ENCODE measurements at places on chromosomes 11 and 22.

GRCh38 chr11:36376009-36376887 lies 80.2 kb downstream of the PRR5L start:
- no peak for DNase-seq

- no peak for DNase-seq
Measured at GRCh38 chr11:63080682-63081081, 63.3 kb downstream of the SLC22A24 start.

DNA sequence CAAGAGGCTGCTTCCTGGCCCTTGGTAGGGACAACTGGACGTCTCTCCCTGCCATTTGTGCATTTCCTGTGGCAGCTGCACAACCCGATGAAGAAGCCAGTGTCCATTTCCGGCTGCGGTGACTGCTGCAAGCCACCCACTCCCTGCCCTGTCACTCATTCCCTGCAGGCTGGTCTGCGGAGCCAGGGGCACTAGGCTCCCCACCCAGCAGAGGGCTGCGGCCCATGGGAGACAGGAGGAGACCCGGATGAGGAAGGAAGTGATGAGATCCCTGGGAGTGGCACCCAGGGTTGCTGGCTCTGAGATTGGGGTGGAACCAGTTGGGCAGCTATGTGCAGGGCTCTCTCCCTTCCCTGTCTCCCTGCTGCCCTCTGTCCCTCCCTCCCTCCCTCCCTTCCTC lies 10.0 kb upstream of the MYRF start:
- no peak for DNase-seq

GRCh38 chr11:69475141-69475865 lies 6.2 kb upstream of the LINC01488 start:
- DNase-seq, result no peak

GRCh38 chr11:30091246-30091645 lies 74.4 kb upstream of the KCNA4 start:
- DNase-seq, result no peak

DNA sequence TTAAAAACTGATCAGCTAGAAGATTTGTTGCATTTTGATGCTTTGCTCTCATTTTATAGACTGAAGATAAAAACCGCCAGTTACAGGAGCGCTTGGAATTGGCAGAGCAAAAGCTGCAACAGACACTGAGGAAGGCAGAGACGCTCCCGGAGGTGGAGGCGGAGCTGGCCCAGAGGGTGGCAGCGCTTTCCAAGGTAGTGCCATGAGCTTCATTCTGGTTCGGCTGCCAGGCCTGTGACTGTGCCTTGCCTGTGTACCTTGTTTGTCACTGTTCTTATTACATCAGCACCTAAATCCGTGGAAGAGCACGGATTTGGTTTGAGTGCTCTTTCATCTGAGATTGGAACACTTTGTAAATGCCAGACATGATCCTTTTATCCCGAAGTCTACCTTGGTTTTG lies 61.4 kb downstream of the PPFIA1 start:
- no peak for DNase-seq

DNA sequence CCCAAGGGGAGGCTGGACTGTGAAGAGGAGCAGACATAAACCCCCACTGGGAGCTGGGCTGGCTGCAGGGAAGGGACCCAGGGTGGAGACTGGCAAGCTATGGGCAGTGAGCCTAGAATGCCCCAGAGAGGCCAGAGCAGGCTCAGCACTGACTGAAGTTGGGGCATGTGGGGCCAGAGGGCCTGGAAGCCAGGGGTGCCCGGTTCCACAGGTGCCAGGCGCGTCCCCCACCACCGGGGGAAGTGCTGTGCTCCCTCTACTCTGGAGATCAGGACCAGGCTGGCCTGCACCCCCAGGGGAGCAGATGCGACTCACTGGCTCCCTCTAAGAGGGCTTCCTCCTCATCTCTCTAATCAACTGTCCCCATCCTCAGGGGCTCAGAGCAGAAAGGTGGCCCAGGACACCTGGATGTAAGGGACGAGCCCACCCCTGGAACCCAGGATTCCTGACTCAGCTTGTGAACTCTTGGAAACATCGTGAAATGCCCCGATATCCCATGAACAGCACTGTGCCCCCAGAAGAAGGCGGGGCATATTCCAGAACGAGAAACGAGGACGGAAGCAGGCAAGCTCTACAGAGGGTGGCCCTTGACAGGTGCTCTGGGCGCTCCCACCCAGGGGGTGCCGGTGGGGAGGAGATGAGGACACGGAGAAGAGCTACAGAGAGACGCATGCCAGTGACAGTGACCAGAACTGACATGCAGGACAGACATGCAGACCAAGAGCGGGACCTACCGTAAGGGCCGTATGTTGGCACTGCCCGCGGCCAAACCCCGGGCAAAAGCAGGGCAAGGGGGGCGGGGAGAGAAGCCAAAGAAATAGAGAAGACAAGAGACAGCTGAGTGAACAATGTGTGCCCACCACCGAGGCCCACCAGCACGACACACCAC lies 20.4 kb downstream of the MAFF start:
- DNase-seq, result no peak

DNA sequence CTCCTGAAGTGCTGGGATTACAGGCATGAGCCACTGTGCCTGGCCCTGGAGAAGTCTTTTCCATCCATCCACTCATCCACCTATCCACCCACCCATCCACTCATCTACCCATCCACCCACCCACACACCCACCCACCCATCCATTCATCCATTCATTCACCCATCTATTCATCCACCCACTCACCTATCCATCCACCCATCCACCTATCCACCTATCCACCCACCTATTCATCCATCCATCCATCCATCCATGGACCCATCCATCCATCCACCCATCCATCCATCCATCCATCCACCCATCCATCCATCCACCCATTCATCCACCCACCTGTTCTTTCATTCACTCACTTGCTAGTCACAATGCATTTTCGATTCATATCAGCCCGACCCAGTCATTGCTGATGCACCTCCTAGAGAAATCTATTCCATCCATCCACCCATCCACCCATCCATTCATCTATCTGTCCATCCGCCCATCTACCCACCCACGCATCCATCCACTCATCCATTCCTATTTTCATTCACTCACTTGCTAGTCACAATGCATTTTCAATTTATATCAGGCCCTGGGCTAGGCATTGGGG lies 17.7 kb upstream of the SUN2 start:
- no peak for DNase-seq

DNA sequence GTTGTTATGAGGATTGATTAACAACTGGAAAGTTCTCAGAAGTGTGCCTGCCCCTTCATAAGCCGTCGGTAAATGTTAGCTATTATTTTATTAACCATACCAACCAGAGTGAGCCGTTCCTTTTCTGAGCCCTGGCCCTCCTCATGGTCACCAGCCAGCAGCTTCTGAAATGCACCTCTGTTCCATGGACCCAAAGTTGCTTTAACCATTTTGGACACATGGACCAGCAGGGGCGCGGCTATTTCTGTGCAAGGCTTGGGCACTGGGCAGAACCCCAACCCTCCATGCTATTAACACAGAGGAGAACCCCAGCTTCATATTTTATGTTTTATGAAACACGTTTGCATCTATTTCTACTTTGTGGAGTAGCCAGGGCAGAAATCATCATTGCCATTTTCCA lies 18.6 kb upstream of the SCGB1A1 start:
- DNase-seq, result no peak

DNA sequence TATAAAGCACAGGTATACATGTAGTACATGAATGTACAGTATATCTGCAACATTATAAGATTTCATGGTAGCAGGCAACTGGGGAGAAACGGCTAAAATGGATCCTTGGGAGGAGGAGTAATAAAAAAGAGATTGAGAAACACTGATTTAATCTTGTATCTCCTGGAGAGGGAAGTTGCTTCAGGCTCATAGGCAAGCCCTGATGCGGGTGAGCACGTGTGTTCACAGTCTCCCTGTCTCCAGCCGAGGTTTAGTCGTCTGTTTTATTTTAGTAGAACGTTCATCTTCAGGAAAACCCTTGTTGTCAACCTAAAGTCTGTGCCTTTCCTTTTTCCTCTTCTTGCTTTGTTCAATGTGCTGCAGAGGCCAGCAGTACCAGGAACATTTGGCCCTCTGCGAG lies 21.8 kb upstream of the SLC25A18 start:
- no peak for DNase-seq

DNA sequence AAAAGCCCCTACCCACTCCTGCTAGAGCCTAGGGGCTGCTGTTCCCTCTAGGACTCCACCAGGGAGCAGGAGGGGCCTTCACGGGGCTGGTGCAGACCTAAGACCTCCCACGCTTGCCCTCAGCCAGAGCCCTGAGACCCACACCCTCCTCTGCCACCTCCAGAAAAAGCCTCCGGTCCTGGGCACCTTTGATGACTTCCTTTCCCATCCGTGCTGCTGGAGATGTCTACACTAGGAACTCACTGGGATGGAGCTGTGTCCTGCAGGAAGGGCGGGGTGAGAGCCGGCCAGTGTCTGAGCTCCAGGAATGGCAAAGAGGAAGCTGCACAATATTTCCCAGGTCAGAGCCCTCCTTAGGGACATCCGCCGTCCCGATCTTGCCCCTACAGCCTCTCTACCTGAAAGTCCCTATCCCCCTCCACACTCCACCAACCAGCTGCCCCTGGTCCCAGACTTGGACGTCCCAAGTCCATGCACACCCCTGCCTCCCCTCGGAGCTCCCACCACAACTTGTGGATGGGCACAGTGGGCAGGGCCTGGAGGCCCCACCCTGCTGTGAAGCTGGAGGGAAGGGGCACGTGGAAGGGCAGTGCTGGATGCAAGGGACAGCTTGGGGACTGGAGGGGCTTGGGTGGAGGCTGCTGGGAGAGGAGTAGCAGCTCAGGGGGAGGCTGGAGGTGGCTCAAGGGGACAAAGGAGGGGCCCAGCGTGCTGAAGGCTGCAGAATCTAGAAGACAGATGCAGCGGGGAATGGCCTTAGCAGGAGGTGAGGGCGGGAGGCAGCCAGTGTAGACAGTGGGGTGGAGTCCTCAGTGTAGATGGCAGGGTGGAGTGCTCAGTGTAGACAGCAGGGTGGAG lies 13.5 kb upstream of the LRP5 start:
- DNase-seq, result no peak

- DNase-seq, result no peak
Measured at GRCh38 chr22:43957871-43958270, 2.6 kb downstream of the SAMM50 start.

DNA sequence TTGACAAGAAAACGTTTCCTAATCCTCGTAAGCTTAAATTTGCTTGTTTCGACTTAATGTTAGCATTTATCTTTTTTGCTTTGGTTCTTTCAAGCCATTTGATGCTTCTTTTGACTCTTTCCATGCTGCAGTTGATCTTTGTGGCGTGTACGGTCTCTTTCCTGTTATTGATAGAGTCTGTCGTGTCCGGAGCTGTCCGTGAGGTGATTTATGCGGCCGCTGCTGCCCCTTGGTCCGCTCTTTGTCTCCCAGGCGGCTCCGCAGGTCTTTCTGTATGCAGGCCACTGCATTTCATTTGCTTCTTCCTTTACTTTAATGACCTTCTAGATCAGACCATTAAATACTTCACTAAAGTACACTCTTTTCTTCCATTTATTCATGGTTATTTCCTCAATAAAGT lies 50.3 kb downstream of the TBC1D22A start:
- no peak for DNase-seq

GRCh38 chr11:75879737-75880136 lies 64.7 kb downstream of the UVRAG start:
- DNase-seq, result no peak

GRCh38 chr11:64305691-64306562 lies 603 bp downstream of the ESRRA start:
- DNase-seq, result no peak

- no peak for DNase-seq
Measured at GRCh38 chr11:1844221-1845094, 5.7 kb downstream of the TNNI2 start.

DNA sequence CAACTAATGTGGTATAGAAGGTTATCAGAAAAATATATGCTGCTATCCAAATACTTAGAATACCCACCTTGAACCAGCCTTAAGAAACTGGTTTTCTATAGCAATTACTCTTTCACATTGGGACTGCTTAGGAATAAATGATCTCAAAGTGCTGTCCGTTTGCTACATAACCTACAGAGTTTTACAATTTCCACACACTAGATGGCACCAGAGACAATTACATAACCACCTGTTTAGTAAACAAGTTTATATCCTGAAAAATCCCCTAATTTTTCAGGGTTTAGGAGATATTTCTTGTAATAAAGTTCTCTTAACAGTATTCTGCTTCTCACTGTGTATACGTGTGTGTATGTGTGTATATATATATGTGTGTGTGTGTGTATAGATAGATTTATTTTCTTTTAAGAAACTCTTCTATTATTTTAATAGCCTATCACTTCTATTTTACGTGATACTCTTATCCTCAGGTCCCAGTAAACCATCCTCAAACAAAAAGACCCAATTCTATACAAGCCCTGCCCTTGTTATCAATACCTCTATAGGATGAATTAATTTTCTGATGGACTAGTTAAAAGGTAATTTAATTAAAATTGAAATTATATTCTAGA lies 6.7 kb upstream of the OR5I1 start:
- DNase-seq, result peak; percentile 8

DNA sequence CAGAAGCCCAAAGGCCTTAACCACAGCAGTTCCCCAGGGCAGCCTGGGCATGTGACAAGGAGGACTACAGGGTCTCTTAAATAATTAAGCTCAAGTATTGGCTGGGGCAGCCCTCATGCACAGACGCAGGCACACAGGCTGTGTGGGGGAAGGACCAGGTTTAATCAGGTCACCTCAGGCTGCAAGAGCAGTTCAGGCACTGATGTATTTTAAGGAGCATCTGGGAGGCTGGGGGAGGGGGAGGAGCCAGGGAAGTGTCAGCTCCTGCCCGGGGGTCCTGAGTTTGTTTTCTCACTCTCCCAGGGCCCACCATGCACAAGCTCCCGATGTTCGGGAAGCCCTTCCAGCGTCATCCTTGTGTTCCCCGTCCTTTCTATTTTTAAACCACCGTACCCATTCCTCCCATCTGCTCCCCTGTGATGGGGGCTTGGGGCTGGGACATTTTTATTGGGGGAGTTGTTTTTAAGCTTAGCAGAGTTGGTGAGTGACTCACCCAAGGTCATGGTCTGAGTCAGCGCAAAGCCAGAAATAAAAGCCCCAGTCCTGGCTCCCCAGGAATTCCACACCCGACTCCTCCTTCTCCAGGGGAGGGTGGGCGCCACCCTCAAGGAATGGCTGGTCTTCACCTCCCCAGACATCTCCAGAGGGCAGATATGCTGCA lies 2.4 kb downstream of the CSDC2 start:
- no peak for DNase-seq

DNA sequence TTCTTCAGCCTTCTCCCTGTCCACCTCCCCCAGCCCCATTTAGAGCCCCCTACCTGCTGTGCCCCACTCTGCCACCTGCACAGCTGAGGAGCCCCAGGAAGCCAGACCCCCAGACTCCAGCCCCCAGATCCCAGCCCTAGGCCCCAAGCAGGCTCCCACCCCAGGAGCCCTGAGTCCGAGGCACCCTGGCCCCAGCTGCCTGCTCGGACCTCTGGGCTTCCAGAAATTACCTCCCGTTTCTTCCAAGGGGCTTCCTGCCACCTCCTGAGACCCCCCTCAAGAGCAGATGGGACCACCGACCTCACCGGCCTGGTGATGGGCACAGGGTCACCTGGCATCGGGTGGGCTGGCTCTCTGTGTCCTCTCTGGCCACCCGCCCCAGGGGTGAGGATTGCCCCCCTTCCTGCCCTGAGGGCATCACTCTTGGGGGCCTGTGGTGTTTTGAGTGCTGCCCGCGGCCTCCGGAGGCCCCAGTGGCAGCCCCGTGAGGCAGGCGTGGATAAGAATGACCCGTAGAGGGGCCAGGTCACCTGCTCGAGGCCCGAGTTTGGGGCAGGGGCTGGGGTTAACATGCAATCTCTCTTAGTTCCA lies 18.3 kb upstream of the TALDO1 start:
- no peak for DNase-seq
